ENCODE measurements at places on chromosomes 7 and 10.

DNA sequence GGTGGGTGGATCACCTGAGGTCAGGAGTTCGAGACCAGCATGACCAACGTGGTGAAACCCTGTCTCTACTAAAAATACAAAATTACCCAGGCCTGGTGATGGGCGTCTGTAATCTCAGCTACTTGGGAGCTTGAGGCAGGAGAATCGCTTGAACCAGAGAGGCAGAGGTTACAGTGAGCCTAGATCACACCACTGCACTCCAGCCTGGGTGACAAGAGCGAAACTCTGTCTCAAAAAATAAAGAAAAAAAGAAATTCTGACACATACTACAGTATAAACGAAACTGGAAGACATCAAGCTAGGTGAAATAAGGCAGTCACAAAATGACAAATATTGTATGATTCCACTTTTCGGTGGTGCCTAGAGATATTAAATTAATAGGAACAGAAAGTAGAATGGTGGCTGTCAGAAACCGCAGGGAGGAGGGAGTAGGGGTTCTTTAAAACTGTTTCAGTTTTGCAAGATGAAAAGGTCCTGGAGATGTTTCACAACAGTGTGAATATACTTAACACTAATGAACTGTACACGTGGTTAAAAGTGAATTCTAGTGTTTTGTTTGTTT, 23.2 kb downstream of the PILRA start:
- no peak for DNase-seq

- no peak for DNase-seq
Measured at GRCh38 chr7:114843102-114843501, 78.8 kb upstream of the MDFIC start.

DNA sequence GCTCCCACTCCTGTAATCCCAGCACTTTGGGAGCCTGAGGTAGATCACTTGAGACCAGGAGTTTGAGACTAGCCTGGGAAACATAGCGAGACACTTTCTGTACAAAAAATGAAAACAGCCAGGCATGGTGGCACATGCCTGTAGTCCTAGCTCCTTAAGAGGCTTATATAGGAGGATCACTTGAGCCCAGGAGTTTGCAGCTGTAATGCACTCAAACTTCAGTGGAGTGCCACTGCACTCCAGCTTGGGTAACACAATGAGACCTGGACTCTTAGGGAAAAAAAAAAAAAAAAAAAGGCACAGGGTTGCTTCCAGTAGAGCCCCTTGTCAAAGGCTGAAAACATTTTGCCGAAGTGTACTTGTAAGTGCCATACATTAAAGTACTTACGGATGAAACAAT, 195.3 kb downstream of the PHTF2 start:
- no peak for DNase-seq

GRCh38 chr7:85480666-85481065, 293.8 kb upstream of the SEMA3D start:
- no peak for DNase-seq

GRCh38 chr7:154489897-154490296, 437.7 kb downstream of the DPP6 start:
- DNase-seq: no peak

DNA sequence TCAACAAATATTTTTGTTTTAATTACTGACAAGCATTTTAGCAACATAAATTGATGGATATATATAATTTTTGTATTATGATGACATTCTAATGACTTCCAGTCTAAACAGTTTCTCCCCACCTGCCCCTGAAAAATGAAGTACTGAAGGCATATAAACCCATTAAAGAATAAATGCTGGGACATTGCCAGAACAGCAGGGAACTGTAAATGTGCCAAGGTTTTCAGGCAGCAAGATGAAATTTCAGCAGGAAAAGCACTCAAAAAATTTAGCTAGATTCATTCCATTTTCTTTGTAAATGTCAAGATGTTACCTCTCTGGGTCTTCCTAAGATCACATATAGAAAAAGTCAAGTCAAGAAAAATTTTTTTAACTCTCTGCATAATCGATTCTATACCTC, 11.0 kb upstream of the TLL2 start:
- DNase-seq: no peak

- DNase-seq: no peak
Measured at GRCh38 chr7:30994206-30995100, 30.7 kb downstream of the GHRHR start.

DNA sequence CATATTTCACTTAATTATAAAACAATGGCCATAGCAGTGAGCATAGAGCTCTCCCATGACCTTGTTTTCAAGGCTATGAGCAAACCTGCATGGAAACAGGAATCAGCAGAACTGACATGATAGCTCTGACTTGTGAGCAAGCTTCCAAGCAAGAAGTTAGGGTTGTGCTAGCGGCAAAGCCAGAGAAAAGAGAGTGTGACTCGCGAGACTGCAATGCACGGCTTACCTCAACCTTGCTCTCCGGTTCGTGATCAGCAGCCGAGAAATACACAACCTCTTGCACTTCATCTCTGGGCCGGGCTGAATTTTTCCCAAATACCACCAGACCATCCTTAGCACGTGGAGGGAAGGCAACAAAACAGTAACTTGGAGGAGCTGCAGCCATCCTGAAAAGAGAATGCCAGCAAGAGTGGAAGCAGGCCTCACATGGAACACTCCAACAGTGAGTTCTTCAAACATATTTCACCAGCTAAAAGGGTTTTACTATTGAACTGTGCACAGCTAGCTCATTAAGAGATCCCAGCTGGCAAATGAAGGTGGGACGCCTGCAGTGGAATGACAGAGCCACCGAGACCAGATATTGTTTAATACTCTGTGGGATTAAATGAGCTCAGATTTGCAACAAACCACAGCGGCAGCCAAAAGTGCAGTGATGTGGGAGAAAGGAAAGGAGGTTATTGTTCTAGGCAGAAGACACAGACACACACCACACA, 20.8 kb downstream of the SCRN1 start:
- no peak for DNase-seq

- peak; percentile 5 for DNase-seq
Measured at GRCh38 chr10:92239600-92240288, 51.1 kb downstream of the CPEB3 start.

- no peak for DNase-seq
Measured at GRCh38 chr7:126574276-126575250, 678.2 kb downstream of the GRM8 start.

- no peak for DNase-seq
Measured at GRCh38 chr10:100904917-100905316, 7.8 kb upstream of the SLF2 start.

- DNase-seq: no peak
Measured at GRCh38 chr7:51455086-51455485, 138.5 kb upstream of the COBL start.

GRCh38 chr10:10317151-10317550, 700.5 kb upstream of the CELF2 start:
- no peak for DNase-seq

DNA sequence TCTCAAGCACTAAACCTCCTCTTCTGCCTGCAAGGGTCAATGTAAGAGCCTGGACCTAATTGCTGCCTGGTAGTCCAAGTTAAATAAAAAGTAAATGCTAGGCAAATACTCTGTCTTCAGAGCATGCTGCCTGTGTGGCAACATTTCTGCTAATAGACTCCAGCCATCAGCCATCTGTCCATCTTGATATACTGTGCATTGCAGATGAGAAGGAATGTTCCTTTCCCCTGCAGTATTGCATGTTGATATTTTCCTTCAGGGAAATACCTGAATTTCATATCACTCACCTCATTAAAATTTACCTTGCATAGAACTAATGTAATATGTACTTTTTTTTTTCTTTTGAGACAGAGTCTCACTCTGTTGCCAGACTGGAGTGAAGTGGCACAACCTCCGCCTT, 87.9 kb downstream of the SLC16A9 start:
- no peak for DNase-seq

DNA sequence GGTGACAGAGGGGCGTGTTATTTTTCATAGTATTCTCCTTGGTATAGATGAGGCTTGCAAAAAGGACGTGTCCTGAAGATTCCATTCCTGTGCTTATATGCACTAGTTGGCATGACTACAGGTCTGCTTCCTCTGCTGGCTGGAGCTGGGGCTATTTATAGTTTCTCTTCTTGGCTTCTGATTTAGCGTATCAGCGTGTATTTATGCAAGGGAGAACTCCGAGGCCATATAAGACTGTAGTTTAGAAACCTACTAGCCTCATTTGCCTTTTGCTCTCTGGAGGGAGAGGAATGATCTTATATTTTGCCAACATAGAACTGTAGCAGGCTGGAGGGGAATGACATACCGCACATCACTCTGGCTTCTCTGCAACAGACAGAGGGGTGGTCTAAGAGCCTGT, 39.7 kb downstream of the CACNB2 start:
- no peak for DNase-seq

GRCh38 chr10:13404791-13405190, 56.7 kb upstream of the SEPHS1 start:
- no peak for DNase-seq

- no peak for DNase-seq
Measured at GRCh38 chr10:87547734-87548311, 43.1 kb downstream of the MINPP1 start.

DNA sequence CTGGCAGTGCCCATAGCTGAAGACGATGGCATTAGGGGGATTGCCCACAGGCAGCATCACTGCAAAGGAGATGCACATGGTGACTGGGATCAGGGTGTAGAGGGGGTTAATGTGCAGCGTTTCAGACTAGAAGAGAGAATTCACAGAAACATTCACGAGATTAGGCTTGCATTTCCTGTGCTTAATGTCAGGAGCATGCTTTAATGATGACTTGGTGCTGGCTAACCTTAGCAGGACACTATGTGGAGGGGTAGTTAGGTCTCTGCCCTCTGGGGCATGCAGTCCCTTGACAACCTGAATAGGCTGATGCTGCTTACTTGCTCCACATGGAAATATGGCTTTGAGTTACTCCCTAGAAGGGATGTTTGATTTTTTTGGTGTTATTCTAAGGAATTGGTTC, 21.8 kb downstream of the STMP1 start:
- no peak for DNase-seq

GRCh38 chr10:130109796-130110245, 809 bp downstream of the C10orf143 start:
- DNase-seq: peak; percentile 17

DNA sequence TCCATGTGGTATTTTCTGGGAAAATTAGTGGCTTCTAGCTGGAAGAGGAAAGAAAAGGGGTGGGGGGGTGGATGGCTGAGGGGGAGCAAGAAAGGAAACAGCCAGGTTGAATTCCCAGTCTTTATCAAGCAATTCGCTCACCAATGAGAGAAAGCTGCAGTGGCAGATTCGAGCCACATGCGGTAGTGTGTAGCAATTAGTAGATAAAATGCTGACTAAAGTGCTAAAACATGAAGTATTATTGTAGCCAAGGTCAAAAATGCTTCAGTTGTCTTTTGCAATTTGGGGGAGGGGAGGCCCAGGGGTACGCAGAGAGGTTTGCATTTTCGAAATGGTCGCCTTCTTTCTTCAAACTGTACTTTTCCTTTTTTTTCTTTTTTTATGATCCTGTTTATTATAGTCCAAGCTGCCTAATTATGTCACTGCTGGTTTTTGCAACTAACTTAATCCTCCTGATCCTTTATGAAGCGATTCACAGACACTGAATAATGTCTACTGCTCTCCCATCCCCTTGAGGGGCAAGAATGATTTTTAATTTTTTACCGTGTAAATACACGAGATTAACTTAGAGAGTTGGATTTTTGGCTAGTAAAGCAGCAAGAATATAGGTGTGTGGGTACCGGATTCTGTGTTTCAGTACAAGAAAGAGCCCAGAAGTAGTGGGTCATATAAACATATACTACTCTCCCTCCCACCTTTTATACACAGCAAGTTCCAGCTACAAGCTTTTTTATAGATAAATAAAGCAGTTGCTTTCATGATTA, 3.6 kb upstream of the ARID5B start:
- DNase-seq: no peak

DNA sequence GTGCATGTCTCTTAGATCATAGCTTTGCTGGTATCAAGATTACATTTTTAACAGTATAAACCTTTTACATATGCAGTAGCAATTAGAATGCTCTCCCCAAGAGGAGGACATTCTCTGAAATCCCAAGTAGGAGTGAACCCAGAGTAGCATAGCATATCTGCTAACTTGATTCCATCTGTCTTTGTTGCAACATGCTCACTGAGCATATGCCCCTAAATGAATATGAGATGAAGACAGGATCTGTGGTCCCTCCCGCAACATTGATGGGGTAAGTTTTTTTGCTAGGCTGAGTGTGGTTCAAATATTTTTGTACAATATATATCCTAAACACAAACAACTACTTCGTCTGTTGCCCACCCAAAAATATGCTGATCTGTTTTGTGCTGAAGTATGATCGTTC, 534.2 kb upstream of the C7orf33 start:
- DNase-seq: no peak

- DNase-seq: no peak
Measured at GRCh38 chr10:93962973-93963372, 30.8 kb upstream of the PLCE1 start.

GRCh38 chr7:27670177-27670576, 7.5 kb upstream of the HIBADH start:
- no peak for DNase-seq

- DNase-seq: no peak
Measured at GRCh38 chr7:45610019-45610418, 35.9 kb downstream of the ADCY1 start.

DNA sequence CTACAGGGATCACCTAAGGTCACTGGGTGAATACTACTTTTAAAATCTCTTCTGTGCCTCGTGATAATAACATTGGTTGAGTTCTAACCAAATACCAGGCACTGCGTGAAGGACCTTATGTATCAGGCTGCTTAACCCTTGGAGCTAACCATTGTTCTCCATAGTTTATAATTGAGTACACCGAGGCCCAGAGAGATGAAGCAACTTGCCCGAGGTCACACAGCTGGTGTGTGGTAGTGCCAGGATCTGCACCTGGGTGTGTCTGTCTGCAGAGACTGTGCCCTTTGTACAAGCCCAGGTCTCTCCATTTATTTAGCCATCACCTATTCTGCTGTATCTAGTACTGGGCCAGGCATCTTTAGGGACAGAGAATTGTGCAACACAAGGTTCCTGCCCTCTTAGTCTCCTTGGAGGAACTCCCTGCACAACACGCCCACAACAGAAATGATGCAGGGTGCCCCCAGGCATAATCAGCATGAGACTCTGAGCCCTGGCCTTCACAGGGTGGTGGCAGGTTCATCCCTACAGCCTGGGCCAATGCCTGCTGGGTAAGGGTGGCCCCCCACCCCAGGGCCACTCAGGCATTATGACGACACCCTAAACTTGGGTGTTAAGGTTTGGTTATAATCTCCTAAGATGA, 31.5 kb downstream of the UNC5B start:
- no peak for DNase-seq

DNA sequence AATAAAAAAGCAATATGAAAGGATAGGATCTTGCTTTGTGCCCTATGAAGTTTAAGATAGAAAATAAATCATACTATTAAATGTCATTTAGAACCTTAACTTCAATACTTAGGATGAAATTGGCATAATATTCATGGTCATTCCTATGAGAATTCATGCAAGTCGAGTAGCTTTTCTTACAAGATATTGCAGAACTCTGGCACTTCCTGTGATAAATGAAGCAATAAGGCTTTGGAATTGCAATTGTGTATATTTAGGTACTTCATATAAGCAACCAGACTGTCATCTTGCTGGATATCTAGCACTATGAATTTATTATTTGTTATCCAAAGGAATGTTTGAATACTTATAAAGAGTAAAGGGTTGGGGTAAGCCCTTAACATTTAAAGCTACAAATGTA, 116.5 kb downstream of the ZNF438 start:
- no peak for DNase-seq

Data from stimulated activated CD8-positive, alpha-beta memory T cell treated with anti-CD3 and anti-CD28 coated beads, Interleukin-2, amount 100 ng/mL, for 1 hour (primary cell).